ENCODE measurements at places on chromosomes 16 and 17.

DNA sequence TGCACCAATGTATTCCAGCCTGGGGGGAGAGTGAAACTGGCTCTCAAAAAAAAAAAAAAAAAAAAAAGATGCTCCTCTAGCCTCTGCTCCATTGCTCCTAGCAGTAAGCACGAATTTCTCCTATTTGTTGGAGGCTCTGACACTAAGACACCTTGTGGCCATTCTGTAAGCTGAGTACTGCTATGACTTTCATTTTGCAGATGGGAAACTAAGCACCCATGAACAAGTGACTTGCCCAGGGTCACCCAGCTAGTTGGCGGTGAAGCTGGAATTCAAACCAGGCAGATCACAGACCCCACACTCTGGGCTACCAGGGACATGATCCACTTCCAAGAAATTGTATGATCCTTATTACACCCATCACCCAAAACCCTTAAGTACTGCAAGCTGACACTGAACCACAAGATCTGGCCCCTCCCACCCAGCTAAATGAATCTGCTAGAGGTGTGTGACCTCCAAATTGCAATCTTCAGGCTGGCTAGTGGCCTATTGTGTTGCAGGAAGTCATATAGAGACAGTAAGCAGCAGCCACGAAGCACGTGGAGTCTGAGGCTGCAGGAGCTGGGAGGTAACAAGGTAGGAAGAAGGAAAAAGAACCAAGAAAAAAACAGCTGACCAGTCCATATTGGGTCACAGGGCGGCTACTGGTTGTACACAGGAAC is 209.4 kb downstream of the XYLT1 start:
- DNase-seq, result no peak

- peak; percentile 19 for DNase-seq
These were observed 85.7 kb upstream of the XYLT1 start for GRCh38 chr16:17556276-17557052.

DNA sequence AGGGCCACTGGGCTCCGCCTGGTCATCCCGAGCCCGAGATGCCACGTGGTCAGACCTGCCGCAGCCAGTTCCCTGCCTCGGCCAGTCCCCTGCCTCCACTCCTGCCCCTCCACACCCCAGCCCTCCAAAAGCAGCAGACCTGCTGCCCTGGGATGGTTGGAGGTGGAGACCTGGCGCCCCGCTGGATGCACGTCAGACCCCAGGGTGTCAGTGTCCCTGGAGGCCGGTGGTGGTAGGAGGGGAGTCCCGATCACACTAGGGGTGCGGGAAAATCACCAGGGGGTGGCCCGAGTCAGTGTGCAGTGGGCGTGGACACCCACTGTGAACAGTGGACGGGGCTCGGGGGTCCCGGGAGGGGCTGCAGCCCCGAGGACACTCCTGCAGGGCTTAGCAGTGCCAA is 26.9 kb downstream of the TPSG1 start:
- no peak for DNase-seq

- no peak for DNase-seq
These were observed 26.7 kb upstream of the JPT2 start for GRCh38 chr16:1651094-1651973.

DNA sequence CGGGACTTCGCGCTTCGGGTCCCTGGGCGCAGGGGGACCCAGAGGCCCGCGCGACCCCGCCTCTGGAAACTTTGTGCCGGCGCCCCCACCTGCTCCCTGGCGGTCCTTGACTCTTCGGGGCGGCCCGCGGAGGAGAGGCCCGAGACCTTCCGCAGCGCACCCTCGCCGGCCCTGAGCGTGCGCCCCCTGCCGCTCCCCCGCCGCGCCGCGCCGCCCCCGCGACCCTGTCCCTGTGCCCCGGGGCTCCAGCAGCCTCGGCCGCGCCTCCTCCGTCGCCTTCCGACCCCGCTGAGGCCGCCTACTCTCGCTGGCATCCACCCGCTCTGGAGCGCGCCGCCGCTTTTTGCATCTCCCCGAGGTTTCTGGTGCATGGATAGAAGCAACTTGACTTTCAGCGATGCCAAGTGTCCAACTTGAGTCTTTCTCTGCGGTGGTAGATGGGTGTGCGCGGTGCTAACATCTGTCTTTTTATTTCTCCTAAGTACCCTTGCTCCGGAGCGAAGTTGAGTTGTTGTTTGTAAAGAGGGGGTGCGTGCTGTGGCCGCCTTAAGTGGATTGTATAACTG is 414 bp downstream of the DUSP14 start:
- DNase-seq, result peak; percentile 77

DNA sequence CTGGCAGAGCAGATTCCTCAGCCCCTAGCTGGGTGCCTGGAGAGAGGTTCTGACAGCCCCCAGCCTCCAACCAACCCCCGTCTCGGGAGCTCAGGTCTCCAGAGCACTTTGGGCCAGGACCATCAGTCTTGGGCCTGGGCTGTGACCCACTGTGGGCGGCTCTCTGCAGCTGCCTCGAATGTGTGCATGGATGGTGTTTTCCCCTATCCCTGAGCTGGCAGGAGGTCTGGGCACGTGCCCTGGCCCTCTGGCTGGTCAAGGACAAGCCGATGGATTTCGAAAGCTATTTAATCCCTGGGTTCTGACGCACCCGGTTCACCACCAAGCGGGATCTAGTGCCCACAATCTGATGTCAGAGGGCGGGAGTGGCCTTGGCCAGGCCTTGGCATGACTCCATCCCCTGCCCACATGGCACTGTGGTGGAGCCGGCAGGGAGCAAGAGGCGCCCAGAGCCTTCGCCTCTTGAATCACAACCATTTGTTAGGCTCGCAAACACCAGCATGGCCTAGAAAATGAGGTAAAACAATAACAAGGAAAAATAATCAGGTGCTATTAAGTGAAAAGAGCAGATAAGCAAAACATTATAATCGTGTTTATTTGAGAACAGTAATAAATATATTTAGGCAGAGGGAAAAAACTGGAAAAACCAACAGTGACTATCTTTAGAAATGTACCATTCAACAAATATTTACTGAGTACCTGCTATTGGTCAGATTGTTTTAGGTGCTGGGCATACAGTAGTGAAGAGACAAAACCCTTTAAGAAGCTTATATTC is 69.3 kb upstream of the TOB1 start:
- DNase-seq, result no peak

DNA sequence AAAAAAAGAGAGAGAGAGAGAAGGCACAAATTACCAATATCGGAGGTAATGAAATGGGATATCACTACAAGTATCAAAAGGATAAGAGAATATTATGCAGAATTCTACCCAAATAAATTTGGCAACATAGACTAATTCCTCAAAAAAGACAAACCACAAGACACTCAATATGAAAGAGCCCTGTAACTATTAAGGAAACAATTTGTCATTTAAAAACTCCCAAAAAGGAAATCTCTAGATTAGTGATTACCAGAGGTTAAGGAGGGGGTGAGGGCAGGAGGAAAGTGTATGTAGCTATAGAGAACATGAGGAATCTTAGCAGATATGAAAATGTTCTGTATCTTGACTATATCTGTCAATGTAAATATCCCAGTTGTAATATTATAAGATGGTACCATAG is 54.0 kb downstream of the CFDP1 start:
- DNase-seq, result no peak

GRCh38 chr17:59504821-59505220 is 60.6 kb upstream of the DHX40 start:
- no peak for DNase-seq

- no peak for DNase-seq
These were observed 108.9 kb upstream of the CIBAR2 start for GRCh38 chr16:85220964-85221731.

DNA sequence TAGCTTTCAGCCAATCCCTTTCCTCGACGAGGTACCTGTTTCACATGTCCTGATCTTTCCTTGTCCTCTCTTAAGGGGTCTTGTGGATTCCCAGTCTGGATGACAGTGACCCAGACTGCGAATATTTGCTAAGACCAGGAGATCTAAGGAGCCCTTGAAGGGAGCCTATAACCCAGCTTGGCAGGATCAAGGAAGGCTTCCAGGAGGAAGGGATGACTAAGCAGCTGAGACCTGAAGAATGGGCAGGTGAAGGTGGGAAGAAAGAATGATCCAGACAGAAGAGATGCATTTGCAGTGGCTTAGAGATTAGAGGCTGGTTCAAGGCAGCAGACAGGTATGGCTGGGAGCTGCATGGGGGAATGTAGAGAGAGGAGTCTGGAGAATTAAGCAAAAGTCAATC is 1.9 kb upstream of the PDK2 start:
- no peak for DNase-seq

DNA sequence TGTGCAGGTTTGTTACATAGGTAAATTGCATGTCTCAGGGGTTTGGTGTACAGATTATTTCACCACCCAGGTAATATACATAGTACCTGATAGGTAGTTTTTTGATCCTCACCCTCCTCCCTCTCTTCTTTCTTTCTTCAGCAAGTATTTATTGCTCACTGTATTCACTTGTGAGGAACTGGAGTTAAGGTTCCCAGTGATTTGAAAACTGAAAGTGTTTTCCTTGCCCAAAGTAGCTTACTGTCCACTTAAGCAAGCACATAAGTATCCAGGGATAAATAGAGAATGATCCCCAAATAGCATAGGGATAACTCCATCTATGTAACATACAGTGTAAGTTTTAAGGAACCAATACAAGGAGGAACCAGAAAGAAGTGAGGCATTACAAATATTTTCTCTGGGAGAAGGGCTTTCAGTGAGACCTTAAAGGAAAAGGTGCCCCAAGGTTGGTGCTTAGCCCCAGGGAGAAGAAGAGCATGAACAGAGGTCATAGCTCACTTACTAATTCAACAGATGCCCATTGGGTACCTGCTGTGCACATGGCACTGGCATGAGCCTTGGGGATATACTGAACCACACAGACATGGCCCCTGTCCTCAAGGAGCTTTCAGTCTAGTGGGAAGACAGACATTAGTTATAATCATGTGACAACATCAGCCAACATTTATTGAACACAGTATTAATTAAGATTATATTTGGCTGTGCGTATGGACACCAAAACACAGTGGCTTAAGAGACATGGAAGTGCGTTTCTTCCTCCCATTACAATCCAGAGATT is 17.0 kb downstream of the MYL4 start:
- no peak for DNase-seq

DNA sequence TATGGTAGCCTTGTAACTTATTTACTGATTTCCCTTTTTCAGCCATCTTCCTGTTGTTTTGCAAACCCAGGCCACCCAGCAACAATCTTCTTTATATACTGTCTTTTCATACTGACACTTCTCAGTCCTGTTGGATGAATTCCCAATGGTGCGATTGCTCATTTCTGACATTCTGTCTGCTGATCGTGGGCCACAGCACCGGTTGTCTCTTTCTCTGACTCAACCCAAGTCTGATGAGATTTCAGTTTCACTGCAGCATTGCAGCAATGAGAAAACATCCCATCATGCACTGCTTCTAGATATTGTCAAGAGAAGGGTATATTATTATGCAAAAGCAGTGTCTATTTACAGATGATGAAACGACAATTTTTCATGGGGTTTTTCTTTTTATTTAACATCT is 349.2 kb upstream of the HSBP1 start:
- DNase-seq, result no peak

DNA sequence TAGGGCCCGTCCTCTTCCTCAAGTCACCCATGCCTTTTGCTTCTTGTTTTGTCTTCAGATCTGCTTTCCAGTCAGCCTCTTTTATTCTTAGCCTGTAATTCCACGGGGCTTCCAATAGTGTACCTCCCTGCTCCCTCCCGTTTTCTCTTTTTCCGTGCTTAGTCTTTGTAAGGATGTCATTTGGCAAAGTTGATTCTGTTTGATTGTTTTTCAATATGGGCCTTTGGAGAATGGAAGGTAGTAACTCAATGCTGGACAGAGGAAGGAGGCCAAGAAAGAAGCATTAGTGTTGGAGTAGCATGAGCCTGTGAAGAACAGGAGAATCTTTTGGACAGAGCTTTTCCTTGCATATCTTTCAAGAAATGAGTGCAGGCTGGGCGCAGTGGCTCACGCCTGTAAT is 6.5 kb downstream of the WWP2 start:
- no peak for DNase-seq

DNA sequence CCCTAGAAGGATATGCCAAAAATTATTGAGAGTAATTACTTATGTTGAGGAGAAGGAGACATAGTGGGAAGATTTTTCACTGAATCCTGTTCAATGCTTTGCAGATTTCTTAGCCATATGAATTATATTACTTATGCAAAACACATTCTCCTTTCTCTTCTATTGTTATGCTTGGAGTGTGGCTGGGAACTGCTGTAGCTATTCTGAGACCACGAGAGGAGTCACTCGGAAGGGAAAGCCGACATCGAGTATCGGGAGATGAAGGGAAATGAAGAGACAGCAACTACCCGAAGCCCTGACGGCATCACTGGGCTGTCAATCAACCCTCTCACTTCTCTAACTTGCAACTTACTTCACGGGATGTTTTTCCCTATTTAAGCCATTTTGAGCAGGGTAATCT is 39.6 kb downstream of the STX8 start:
- no peak for DNase-seq

DNA sequence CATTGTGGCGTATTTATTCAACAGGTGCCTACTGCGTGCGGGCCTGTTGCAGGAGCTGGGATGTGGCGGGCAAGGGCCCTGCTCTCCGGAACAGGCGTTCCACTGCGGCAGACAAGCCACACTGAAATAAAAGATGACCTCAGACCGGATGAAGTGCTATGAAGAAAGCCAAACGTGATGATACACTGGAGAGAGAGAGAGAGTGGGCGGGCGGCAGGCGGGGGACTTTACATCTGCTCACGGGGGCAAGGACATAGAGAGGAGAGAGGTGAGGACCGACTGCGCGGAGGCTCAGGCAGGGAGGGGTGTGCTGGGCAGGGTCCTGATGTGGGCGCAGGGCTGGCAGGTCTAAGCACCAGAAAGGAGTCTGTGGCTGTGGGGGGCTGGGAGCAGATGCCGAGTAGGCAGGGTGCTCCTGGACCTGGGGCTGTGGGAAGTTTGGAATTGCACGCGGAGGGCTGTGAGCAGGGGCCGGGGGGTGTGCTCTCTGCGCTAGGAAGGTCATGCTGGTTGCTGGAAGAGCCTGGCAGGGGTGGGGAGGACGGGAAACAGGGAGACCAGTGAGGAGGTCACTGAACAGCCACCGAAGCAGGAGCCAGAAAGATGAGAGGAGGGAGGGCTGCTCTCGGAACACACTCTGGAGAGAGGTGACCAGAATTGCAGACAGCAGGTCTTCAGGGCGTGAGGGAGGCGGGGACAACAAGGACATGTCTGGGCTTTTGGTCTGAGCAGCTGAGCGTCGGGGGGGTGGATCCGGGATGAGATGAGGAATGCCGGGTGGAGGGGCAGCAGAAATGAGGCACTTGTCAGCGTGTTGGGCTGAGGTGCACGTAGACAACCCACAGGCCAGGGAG is 9.9 kb downstream of the MXRA7 start:
- DNase-seq, result no peak

- DNase-seq, result peak; percentile 77
These were observed 54.8 kb upstream of the MAP3K14 start for GRCh38 chr17:45371414-45372324.

- no peak for DNase-seq
These were observed 21.0 kb upstream of the SLC12A3 start for GRCh38 chr16:56844056-56844455.

All from NCI-H146 (cell line).